Activated naive CD8-positive, alpha-beta T cell treated with anti-CD3 and anti-CD28 coated beads, Interleukin-2, amount 10 ng/mL, durations not matched to agents 7 days and 5 days (primary cell): ENCODE measurements at places on chromosomes 4 and X. TPM values are rescaled to one million over a fixed set of nuclear protein-coding genes. Genes with fewer than 3 reads are reported as not detected.
A peak's percentile ranks its signal among the peaks of the same experiment; 100 is the strongest.

DNA sequence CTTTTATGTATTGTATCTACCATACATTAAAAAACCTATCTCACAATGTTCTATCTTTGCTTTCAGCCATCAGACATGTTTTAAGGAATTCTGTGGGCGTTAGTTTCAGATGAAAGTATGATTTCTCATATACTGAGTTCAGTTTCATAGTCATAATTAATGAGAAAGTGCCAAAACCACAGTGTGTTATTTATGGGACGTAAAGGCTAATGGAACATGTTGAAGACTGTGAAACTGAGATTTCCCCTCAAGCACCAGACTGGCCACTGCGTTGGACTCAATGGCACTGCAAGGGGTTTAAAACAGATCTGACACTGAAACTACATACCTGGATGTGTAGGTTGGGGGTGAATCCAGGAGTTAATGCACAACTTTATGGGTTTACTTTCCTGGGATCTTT lies 32.0 kb downstream of the F8 start:
- H3K36me3 ChIP-seq: no peaks in the 10 kb centered on the region
- peaks cover 2% of the 10 kb centered on the region for H3K27me3 ChIP-seq
- no peaks in the 10 kb centered on the region for H3K4me1 ChIP-seq
- H3K4me3 ChIP-seq: no peak overlapping the region
- no peak for DNase-seq
- H3K27ac ChIP-seq: no peak overlapping the region

DNA sequence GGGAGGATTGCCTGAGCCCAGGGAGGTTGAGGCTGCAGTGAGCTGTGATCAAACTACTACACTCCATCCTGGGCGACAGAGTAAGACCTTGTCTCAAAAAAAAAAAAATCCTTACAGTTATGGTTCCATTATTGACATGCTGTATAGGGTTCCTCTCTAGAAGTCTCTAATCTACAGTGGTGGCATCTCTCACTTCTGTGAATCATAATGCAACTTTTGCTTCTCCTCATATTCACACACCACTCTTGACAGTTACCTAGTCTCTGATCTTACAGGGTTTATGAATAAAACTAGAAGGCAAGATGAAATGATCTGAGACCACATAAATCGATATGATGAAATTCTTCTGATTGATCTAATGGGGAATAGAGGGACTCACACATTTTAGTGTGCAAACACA lies 40.6 kb downstream of the DOCK11 start:
- H3K27me3 ChIP-seq: no peaks in the 10 kb centered on the region
- peaks cover 6% of the 10 kb centered on the region for H3K36me3 ChIP-seq
- DNase-seq: no peak
- peak overlapping the region; percentile 76 for H3K4me3 ChIP-seq

GRCh38 chr4:11546391-11547175 lies 117.9 kb upstream of the HS3ST1 start:
- no peaks in the 10 kb centered on the region for H3K4me1 ChIP-seq
- peaks cover 2% of the 10 kb centered on the region for H3K27me3 ChIP-seq
- no peak for DNase-seq
- H3K27ac ChIP-seq: no peak overlapping the region
- H3K36me3 ChIP-seq: no peaks in the 10 kb centered on the region

DNA sequence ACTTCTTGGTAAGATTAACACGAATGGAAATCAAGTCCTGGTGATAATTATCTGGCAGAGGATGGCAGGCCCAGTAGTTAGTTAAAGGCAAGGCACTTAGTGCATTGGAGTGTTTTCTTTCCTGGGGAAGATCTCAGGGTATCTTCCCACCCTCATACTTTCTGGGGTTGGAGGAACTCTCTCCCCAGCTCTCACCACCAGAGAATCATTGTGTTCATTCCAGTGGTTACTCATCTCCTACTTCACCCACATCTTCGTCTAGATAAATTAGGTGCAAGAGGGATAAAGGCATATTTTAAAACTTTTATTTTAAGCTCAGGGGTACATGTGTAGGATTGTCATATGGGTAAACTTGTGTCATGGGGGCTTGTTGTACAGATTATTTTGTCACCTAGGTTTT lies 67.5 kb upstream of the SH3RF1 start:
- H3K27ac ChIP-seq: no peak overlapping the region
- H3K27me3 ChIP-seq: peaks cover 3% of the 10 kb centered on the region
- no peak for DNase-seq
- H3K36me3 ChIP-seq: no peaks in the 10 kb centered on the region

Gene AKAP14
- not detected for total RNA-seq

Gene SPANXB1
- total RNA-seq: not detected
